Panc1 (cell line): ENCODE measurements at places on chromosomes 12 and 14.

GRCh38 chr14:83478741-83479140 lies 1945.1 kb upstream of the SEL1L start:
- DNase-seq, result no peak

DNA sequence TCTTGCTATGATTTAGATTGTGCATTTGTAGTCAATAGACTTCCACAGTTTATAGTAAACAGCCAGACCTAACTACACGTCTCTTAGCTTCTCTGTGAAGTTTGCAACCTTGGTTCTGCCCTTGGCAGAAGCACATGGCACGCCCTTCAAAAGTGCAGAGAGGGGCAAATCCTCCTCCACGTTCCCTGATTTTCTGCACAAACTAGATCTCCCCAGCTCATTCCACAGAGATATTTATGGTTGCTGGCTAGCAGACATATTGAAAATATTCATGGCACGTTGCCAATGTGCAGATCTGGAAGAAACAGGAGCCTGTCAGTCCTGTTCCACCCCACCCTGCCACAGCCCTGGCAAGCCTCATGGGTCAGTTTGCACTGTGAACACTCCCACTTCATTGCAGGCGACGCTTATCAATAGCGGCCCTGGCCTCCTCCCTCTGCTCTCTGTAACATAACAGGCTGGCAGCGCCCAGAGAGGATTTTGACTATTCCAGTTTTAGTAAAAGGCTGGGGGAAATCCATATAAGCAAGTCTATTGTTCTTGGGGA lies 6.5 kb upstream of the LGALS3 start:
- DNase-seq, result no peak

- no peak for DNase-seq
Measured at GRCh38 chr12:10967409-10967808, 19.3 kb downstream of the TAS2R50 start.

DNA sequence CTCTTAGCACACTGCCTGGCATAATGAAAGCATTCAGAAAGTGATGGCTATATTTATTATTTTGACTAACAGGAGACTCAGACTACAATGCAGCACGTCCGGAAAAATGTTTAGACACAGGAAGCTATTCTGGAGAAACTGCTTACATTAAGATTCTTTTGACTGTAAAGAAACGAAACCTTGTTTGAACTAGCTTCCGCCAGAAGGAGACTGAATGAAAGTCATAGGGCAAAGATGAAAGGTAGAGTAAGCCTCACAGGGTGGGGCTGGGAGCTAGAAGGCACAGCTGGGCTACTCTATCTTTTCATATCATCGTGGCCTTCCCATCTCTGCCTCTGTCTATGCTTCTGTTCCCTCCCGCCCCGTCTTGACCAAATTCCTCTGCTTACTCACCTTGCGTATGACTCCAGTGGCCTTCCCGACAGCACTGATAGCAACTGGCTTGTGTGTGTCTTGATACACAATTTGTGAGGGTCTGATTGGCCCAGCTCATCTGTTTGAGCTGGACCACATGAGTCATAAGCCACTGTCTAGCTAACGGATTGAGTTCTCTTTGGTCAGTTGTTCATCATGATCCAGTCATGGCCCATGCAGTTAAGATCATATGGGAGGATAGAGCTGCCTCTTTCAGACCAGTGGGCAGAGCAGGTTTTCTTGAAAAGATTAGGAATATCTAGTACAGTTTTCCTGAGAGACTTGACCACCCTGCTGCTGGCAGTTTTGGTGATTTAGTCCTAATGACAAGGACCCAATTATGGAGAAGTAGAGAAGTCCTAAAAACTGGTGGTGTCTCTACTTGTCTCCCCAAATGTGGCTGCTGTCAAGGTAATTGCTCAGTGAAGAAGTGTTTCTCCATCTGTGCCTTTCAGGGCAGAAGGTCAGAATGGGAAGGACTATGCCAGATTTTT lies 151.5 kb upstream of the SLC38A2 start:
- DNase-seq, result peak; percentile 94

DNA sequence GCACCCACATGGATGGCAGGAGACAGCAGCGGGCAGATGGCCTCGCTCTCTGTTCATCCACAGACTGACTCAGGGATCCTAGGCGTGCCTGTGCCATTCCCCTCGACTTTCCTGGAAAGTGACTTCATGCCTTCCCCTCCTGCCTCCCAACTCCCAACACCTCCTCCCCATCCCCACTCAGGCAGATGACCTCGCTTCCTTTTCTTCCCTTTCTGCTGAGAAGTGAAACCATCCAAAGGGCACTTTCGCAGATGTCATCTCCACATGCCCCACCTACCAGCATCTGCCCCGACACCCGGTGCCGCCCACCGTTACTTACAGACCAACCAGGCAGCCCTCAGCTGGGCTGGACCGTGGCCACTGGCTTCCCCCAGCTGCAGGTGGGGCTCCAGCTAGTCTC lies 29.6 kb downstream of the BEGAIN start:
- DNase-seq, result no peak

DNA sequence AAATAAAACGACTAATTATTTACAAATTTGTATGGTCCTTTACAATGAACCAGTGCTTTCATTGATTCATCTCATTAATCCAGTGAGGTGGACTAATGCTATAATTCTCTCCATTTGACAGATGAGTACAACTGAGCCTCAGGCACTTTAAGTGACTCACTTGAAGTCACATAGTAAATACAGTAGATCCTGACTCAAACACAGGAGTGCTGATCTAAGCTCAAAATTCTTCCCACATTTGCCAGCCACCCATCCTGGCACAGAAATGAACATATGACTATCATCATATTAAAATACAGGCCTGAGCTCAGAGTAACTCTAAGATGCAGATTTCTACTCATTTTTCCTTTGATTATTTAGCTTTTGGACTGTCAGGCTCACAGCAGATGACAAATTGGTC lies 30.6 kb downstream of the SLC16A7 start:
- no peak for DNase-seq

- no peak for DNase-seq
Measured at GRCh38 chr12:31724557-31724956, 4.3 kb downstream of the AMN1 start.

- no peak for DNase-seq
Measured at GRCh38 chr12:96814200-96814599, 92.9 kb upstream of the NEDD1 start.
